Retina (tissue), 1 donor: ENCODE measurements at places on chromosomes 11 and 22.

DNA sequence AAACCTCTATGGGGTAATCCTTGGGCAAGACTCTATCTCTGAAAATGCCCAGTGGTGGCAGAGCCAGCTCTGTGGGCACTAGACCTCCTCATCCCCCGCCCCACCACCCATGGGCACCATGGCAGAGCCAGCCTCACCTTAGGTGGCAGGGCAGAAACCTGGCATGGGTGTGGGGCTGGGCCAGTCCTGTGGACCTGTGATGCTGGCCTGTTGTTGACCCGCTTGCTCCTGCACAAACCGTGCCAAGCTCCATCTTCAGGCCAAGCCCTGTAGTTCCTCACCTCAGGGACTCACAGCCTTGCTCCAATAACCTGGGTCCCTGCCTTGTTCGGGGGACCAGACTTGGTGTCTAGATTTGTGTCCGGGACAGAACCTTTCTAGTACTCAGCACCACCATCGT, 8.9 kb upstream of the SERPINH1 start:
- DNase-seq, result no peak

GRCh38 chr11:63911440-63911839, 5.5 kb downstream of the RCOR2 start:
- no peak for DNase-seq

GRCh38 chr11:104369761-104370160, 205.8 kb upstream of the PDGFD start:
- no peak for DNase-seq

DNA sequence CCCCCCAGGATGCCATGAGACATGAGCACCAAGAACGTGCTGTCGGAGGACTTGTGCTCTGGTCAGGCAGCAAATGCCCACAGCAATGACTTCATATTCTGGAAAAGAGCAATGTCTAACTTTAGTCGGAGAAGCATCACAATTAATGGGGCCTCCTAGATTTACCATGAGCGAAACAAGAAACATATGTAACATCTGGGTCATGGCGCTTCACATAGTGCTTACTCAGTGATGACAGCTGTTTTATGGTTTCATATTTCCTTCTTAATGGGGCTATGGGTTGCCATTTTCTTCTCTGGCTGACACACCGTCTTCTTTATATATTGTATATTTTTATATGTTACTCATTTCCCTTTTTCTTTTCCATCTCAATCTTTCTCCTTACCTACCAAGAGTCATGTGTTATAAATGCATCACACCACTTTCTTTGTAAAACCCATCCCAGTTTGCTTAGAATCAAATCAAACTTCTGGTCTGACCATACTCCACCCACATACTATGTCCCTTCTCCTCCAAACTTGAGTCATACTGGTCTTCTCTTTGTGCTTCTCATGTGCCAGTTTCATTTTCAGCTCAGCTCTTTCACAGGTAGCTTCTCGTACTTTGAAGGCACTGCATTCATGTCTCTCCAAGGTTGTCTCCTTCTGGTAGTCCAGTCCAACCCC, 9.4 kb upstream of the CASP12 start:
- DNase-seq, result no peak

DNA sequence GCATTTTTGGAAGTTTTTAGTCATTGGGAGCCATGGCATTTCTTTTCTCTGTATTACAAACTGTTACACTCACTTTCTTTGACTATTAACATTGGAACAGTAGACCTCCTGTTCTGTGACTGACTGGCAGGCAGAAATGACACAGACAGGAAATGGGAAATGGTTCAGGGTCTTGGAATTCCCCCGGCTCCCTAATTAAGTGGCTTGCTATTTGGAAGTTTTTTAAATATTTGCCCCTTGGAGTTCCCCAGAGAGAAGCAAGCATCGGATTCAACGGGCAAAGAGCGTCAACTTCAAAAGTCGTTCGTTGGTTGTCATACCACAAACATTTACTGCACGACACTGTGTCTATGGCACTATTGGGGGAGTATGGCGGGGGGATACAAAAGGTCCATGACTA, 1.1 kb upstream of the BIRC2 start:
- DNase-seq, result peak; percentile 2

DNA sequence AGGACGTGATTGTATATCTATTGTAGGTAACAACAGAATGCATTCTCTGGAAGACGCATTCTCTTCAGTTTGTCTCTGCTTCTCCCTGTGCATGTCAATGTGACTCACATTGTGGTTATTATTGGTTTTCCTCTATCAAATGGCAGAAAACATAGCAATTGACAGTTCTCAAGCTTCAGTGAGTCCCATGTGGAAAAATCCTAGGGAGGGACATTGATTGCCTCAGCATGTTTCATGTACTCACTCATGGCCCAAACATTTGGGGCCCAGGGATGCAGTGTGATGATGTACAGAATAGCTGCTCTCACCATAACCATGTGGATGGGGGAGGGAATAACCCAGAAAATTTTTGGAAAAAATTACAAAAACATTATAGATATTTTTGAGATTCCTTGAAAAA, 9.3 kb upstream of the ARL14EP start:
- DNase-seq, result no peak

- DNase-seq, result peak; percentile 68
Measured at GRCh38 chr11:15276621-15277020, 161.9 kb downstream of the INSC start.

DNA sequence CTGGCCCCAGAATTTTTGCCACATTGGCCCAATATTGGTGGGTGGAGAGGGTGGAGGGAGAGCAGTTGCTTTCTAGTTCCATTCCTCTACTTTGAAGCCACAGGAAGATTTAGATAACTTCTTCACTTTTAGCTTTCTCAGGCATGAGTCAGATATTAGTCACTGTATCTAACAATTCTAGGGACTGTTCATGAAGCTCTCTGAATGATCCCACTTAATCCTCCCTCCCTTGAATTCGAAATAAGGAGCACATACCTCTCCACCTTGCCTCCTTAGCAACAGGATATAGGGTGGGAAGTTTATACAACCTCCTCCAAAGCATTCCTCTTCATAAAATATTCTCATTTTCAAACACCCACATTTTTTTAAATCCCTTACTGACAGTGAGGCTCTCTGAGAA, 13.5 kb downstream of the FSHB start:
- DNase-seq, result no peak

DNA sequence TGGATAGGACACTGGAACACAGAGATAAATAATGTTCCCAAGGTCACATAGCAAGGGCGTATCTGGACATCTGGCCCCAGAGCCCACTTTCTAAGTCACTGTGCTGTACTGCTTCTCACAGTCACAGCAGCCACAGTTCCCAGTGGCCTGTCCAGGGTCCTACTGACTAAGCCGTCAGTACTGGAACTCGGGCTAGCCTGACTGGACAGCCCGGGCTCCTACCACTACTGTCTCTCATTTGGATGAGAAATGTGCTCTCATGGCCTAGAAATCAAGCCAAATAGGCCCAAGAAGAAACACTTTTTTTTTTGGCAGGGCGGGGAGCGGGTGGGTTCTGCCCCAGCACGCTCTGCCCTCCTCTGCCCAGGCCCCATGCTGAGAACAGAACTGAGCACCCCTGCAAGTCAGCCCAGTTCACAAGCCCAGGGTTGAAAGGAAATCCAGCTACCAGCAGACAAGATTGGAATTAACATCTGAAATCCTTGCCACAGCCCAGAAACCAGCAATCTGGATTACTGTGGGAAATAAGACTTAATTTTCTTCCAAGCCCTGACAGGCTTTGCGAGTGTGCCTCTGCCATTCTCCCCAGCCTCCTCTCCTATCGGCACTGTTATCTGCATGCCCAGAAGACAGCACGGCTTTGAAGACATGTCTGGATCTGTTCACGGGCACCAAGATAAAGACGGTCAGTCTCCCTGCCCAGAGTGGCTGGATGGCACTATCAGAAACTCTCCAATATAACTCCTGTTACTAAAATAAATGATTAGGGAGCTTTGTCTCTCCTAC, 182.9 kb upstream of the NCAM1 start:
- DNase-seq, result no peak
